Activated naive CD8-positive, alpha-beta T cell treated with anti-CD3 and anti-CD28 coated beads for 36 hours (primary cell): ENCODE measurements at places on chromosomes 4 and X. TPM values are rescaled to one million over a fixed set of nuclear protein-coding genes. Genes with fewer than 3 reads are reported as not detected.
A peak's percentile ranks its signal among the peaks of the same experiment; 100 is the strongest.

DNA sequence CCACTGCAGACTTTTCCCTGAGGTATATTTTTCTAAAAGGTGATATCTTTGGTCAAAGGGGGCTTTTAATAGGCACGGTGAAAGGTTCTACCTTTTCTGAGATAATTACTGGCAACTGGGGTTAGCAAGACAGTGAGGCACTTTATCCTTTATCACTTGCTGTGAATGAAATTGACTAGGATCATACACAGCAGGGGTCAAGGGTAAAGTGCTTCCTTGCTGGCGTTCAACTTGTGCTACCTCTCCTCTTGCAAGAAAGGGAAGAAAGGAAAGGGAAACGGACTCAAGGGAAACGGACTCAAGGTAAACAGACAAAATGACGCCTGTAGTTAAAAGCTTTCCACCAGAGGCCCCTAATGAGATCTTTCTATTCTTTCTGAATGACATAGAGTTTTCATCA is 78.6 kb upstream of the RAPGEF2 start:
- H3K4me3 ChIP-seq: no peak overlapping the region
- no peak for DNase-seq
- peaks cover 8% of the 10 kb centered on the region for H3K27me3 ChIP-seq
- no peaks in the 10 kb centered on the region for H3K36me3 ChIP-seq
- H3K4me1 ChIP-seq: no peaks in the 10 kb centered on the region

- no peaks in the 10 kb centered on the region for H3K27me3 ChIP-seq
- H3K27ac ChIP-seq: peak overlapping the region; percentile 81
- H3K4me1 ChIP-seq: peaks cover 40% of the 10 kb centered on the region
- peak; percentile 51 for DNase-seq
- H3K4me3 ChIP-seq: no peak overlapping the region
- peaks cover 67% of the 10 kb centered on the region for H3K36me3 ChIP-seq
Observed at GRCh38 chr4:153616006-153616555, 68.0 kb upstream of the TLR2 start.

CD38 gene
- total RNA-seq: 42.1 TPM

GRCh38 chr4:45438047-45438446 is 685.8 kb downstream of the GABRG1 start:
- DNase-seq: no peak
- no peak overlapping the region for H3K4me3 ChIP-seq
- no peak overlapping the region for H3K27ac ChIP-seq
- no peaks in the 10 kb centered on the region for H3K36me3 ChIP-seq
- H3K27me3 ChIP-seq: no peaks in the 10 kb centered on the region
- H3K4me1 ChIP-seq: no peaks in the 10 kb centered on the region

IBSP gene
- total RNA-seq: not detected

CFAP47 gene
- not detected for total RNA-seq

DNA sequence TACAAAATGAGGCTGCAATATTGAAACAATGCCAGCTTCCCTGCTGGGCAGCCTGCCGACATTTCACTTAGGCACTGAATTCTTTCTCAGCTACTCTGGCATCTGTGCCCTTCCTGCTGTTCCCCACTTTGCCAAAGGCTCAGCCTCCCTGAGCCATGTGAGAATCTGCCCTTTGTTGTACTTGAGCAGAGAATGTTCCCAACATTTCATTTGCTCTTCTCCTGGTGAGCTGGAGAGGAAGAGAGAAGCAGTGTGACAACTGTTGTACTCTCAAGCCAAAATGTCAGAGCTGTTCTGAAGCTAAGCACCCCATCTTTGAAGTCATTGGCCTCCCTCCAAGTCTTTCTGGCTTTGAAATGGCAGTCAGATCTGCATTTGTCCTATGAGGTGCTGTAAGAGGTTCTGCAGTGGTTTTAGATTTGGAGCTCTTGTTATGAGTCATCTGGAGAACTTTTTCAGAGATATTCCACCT is 32.5 kb downstream of the LANCL3 start:
- no peaks in the 10 kb centered on the region for H3K4me1 ChIP-seq
- H3K27me3 ChIP-seq: peaks cover 16% of the 10 kb centered on the region
- no peak overlapping the region for H3K4me3 ChIP-seq
- H3K36me3 ChIP-seq: no peaks in the 10 kb centered on the region

NXF2B gene
- total RNA-seq: not detected

DNA sequence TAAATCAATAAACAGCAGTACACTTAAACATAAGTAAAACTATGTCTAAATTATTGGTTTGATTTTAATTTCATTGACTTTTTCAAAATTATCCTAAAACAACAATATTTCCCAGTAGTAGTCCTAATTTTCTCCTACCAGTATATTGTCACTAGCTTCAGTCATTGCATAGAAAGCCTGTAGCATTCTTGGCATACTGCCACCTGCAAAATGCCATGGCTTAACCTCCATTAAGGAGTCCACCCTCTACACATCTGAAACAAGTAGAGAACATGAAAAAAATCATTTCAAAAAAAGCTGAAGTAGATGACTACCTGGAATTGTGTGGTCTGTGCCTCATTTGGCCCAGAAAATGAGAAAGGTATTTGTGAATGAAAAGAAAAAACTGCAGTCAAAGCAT is 348.5 kb downstream of the INPP4B start:
- H3K4me3 ChIP-seq: no peak overlapping the region
- H3K27ac ChIP-seq: no peak overlapping the region
- no peaks in the 10 kb centered on the region for H3K27me3 ChIP-seq
- no peaks in the 10 kb centered on the region for H3K4me1 ChIP-seq
- DNase-seq: no peak
- H3K36me3 ChIP-seq: no peaks in the 10 kb centered on the region

- no peaks in the 10 kb centered on the region for H3K27me3 ChIP-seq
- H3K27ac ChIP-seq: no peak overlapping the region
- no peak overlapping the region for H3K4me3 ChIP-seq
- H3K4me1 ChIP-seq: no peaks in the 10 kb centered on the region
- no peak for DNase-seq
Observed at GRCh38 chrX:133185938-133186337, 32.2 kb downstream of the TFDP3 start.

PCDH10 gene
- total RNA-seq: not detected

DNA sequence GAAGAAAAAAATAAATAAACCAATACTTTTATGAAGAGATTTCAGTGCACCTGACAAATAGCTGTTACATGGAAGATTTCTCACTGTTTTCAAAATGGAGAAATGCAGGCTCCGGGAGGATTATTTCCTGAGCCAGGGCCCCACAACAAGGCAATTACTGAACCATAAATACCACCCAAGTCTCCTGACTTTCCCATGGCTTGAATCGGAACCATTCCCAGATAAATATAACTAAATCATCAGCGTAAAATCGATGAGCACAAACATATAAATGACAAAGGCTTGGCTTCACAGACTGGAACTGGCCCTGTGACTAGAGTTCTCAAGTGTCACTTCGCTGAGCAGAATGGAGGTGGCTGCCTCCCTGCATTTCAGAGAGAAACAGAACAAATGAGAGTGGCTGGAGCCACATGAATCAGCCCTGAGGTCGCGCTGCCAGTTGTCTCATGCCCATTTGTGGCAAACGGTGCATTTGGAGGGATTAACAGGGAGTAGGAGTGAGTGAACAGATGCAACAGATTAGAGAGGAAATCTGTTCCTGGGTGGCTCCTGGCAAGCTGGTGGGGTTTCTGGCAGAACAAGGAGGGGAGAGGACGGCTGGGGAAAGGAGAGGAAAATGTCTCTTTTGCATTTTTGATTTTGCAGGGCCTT is 57.3 kb upstream of the STIM2 start:
- H3K4me3 ChIP-seq: no peak overlapping the region
- no peaks in the 10 kb centered on the region for H3K4me1 ChIP-seq
- no peaks in the 10 kb centered on the region for H3K27me3 ChIP-seq
- no peak for DNase-seq
- peaks cover 2% of the 10 kb centered on the region for H3K36me3 ChIP-seq

RRAGB gene
- 6.5 TPM for total RNA-seq

CYTL1 gene
- not detected for total RNA-seq

GRCh38 chr4:98290511-98290910 is 29.3 kb downstream of the RAP1GDS1 start:
- no peaks in the 10 kb centered on the region for H3K27me3 ChIP-seq
- peaks cover 40% of the 10 kb centered on the region for H3K4me1 ChIP-seq
- no peak overlapping the region for H3K4me3 ChIP-seq

MAGEB17 gene
- total RNA-seq: not detected

- no peaks in the 10 kb centered on the region for H3K4me1 ChIP-seq
- H3K36me3 ChIP-seq: no peaks in the 10 kb centered on the region
- no peak overlapping the region for H3K4me3 ChIP-seq
- no peak overlapping the region for H3K27ac ChIP-seq
Observed at GRCh38 chrX:11967986-11968869, 170.0 kb upstream of the FRMPD4 start.

AMTN gene
- total RNA-seq: not detected

GRCh38 chrX:288561-288991 is 7.4 kb downstream of the PLCXD1 start:
- DNase-seq: no peak
- H3K4me3 ChIP-seq: no peak overlapping the region
- H3K27me3 ChIP-seq: no peaks in the 10 kb centered on the region
- peaks cover 13% of the 10 kb centered on the region for H3K4me1 ChIP-seq
- H3K36me3 ChIP-seq: peaks cover 52% of the 10 kb centered on the region
- no peak overlapping the region for H3K27ac ChIP-seq

SLC6A14 gene
- not detected for total RNA-seq

CPE gene
- not detected for total RNA-seq

COMMD8 gene
- 32.4 TPM for total RNA-seq

DNA sequence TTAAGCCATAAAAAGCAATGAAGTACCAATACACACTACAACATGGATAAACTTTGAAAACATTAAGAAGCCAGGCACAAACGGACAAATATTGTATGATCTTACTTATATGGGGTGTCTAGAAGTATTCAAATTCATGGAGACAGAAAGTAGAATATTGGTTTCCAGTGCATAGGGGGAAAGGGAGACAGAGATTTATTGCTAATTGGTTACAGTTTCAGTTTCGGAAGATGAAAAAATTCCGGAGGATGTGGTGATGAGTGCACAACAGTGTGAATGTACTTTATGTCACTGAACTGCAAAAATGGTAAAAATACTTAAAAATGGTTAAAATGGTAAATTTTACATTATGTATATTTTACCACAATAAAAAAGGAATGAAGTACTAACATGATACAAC is 5.1 kb upstream of the PRDX4 start:
- no peak overlapping the region for H3K4me3 ChIP-seq
- H3K36me3 ChIP-seq: no peaks in the 10 kb centered on the region
- H3K27me3 ChIP-seq: no peaks in the 10 kb centered on the region
- H3K4me1 ChIP-seq: peaks cover 27% of the 10 kb centered on the region

DNA sequence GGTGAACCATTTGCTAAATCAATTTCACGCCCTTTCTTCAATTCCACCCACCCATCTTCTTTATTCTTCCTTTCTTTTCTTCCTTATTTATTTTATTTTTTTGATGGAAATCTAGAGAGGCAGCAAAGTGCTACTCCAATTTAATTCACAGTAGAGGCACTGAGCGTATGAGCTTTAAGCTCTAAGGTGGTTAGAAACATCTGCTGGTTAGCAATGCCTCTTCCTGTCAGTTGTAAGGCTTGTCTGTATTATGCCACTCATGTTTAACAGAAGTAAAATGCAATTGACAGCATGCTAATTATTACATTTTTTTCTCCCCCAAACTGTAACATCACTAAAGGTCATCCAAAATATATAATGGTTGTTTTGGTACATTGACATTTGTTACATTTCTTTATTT is 103.8 kb downstream of the EPHA5 start:
- no peaks in the 10 kb centered on the region for H3K4me1 ChIP-seq
- DNase-seq: no peak
- H3K27me3 ChIP-seq: no peaks in the 10 kb centered on the region
- no peaks in the 10 kb centered on the region for H3K36me3 ChIP-seq
- no peak overlapping the region for H3K27ac ChIP-seq
- H3K4me3 ChIP-seq: no peak overlapping the region

DNA sequence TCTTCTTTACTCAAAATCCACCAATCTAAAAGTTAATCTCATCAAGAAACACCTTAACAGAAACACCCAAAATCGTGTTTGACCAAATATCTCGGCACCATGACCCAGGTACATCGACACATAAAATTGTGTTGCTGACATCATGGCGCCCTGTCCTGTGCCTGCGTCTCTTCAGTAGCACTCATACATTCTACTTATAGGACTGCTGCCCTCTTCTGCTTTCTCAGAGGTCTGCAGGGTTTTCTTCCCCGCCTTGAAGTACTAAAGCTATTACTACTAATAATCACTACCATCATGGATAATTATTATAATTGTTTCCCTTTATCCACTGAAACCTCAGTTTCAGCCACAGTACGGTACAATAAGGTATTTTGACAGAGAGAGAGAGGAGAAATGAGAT is 1403.1 kb upstream of the TENM3 start:
- H3K4me1 ChIP-seq: no peaks in the 10 kb centered on the region
- no peak overlapping the region for H3K27ac ChIP-seq
- H3K27me3 ChIP-seq: no peaks in the 10 kb centered on the region
- H3K4me3 ChIP-seq: no peak overlapping the region

DNA sequence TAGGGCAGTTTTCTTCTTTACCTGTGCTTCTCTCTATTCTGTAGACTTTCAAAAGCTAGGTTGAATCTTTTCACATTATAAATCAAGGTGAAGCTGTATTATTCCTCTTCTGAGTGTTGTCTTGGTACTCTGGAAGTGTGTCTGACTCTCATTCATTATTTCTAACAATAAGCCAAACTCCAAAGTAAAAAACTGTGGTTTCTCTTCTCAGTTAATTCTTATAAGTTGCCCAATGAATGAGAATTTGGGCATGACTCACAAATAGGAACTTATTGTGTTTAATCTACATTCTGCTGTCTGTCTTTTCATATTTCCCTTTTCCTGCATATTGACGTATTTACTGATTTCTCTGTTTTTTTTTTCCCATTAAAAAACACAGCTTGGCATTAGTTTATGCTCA is 714.5 kb downstream of the CCSER1 start:
- H3K27me3 ChIP-seq: no peaks in the 10 kb centered on the region
- no peak overlapping the region for H3K27ac ChIP-seq
- no peak for DNase-seq
- no peaks in the 10 kb centered on the region for H3K4me1 ChIP-seq
- no peak overlapping the region for H3K4me3 ChIP-seq

DNA sequence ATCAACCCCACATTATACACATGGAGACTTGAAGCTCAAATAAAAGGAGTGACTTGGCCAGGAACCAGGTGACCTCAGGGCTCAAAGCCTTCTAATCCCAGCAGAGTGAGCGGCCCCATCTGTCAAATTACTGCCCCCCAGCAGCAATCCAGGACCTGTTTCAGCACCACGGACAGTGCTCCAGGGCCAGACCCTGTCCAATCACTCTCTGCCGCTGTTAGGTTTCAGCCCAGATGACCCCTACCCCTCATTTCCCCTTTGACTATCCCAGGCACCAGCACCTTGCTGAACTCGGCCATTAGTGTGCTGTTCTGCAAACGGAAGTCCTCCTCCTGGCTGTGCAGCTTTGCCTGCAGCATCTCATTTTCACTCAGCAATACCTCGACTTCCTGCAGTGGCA is 5.1 kb downstream of the GRIPAP1 start:
- H3K27me3 ChIP-seq: no peaks in the 10 kb centered on the region
- no peak overlapping the region for H3K4me3 ChIP-seq
- no peak for DNase-seq
- no peak overlapping the region for H3K27ac ChIP-seq
